ENCODE measurements at places on chromosomes 2 and 18. TPM values are rescaled to one million over a fixed set of nuclear protein-coding genes. Genes with fewer than 3 reads are reported as not detected.

RGPD3 gene
- total RNA-seq, result 0.05 TPM

CHST9 gene
- total RNA-seq, result not detected

DNA sequence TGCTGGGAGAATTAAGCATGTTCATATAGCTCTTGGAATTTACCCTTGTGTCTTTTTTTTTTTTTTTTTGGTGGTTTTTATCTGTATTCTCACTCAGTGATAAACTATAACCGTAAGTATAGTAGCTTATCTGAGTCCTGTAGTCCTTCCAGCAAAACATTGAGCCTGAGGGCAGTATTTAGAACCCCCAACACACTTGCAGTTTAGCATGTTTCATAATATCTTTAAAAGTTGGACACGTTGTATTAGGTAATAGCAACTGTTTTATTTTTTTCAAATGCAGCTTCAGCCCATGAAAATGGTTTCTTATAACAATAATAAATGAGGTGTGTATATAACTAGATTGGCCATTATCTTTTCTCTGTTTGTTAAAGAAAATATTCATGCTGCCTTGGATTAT lies 603.5 kb upstream of the HS6ST1 start:
- no peak for DNase-seq

DNA sequence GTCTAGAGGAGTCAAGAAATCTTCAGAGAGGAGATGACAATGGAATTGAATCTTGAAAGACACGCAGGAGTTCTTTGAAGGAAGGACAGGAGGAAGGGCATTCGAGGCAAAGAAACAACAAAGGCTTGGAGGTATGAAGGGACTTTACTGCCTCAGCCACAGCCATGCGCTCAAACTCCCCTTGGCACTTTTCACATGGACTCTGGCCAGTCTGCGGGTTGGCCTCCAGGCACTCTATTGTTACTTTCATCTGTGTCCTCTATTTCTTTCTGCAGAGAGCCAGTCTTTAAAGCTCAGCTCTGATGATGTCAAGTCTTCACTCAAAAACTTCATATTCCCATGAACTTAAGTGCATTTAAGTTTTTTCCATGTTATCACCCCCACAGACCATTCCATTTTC lies 95.4 kb downstream of the ZAP70 start:
- no peak for DNase-seq

HDAC4 gene
- 36.3 TPM for total RNA-seq

GRCh38 chr18:57906852-57907251 lies 103.7 kb upstream of the ATP8B1 start:
- DNase-seq, result no peak
